ENCODE measurements at places on chromosomes 5 and 9. TPM values are rescaled to one million over a fixed set of nuclear protein-coding genes. Genes with fewer than 3 reads are reported as not detected.

GRCh38 chr5:164352695-164353094 lies 847.3 kb downstream of the MAT2B start:
- no peak for DNase-seq

DNA sequence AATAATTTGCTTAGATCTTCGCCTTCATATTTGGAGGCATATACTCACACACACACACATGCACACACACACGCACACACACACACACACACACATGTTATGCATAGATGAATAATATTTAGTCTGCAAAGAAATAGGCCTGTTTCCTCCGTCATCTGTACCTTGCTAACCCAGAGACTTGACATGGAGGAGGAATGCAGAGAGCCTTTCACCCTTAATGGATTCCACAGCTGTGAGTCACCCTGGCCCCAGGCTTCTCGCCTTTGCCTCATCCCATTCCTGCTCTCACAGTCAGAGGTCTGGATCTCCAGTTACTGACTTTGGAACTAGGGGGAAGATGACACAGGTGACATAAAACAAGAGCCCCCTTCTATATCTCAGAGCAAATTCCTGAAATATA lies 29.7 kb downstream of the ZNF462 start:
- DNase-seq = peak; percentile 39

DNA sequence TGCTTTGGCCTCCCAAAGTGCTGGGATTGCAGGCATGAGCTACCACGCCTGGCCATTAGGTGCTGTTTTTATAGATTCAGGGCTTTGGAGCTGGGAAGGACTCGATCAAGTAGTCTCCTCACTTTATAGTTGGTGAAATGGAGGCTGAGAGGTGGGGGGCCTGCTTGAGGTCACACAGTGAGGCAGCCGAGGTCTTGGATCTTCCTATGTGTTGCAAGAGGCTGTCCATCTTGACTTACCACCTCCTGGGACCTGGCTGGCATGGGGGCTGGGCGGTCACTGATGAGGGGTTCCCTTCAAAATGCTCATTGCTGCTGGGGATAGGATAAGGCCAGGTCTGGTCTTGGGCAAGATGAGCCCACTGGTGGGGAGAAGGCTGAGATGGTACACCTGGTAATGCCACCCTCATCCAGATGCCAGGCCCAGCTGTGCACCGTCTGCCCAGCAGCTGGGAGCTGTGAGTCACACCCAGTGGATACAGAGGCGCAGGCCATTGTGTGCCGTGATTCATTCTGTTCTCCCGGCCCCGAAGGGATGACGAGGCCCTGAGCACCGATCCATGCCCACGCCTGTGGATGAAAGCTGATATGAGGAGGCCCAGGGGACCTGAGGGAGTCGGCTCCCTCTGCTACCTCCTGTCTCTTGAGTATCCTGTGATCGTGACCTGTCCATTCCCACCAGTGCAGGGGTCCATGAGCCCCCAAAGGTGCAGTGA lies 10.5 kb upstream of the NDST1 start:
- DNase-seq = peak; percentile 72

- no peak for DNase-seq
Observed at GRCh38 chr5:117494188-117494587, 919.6 kb upstream of the SEMA6A start.

BAAT gene
- total RNA-seq = not detected

C5orf15 gene
- 34.5 TPM for total RNA-seq

GRCh38 chr9:129828051-129828450 lies 4.1 kb upstream of the TOR1A start:
- DNase-seq = no peak

- no peak for DNase-seq
Observed at GRCh38 chr9:131863306-131863896, 123.5 kb upstream of the RAPGEF1 start.

EQTN gene
- total RNA-seq = 1.1 TPM

INSL6 gene
- not detected for total RNA-seq

DNA sequence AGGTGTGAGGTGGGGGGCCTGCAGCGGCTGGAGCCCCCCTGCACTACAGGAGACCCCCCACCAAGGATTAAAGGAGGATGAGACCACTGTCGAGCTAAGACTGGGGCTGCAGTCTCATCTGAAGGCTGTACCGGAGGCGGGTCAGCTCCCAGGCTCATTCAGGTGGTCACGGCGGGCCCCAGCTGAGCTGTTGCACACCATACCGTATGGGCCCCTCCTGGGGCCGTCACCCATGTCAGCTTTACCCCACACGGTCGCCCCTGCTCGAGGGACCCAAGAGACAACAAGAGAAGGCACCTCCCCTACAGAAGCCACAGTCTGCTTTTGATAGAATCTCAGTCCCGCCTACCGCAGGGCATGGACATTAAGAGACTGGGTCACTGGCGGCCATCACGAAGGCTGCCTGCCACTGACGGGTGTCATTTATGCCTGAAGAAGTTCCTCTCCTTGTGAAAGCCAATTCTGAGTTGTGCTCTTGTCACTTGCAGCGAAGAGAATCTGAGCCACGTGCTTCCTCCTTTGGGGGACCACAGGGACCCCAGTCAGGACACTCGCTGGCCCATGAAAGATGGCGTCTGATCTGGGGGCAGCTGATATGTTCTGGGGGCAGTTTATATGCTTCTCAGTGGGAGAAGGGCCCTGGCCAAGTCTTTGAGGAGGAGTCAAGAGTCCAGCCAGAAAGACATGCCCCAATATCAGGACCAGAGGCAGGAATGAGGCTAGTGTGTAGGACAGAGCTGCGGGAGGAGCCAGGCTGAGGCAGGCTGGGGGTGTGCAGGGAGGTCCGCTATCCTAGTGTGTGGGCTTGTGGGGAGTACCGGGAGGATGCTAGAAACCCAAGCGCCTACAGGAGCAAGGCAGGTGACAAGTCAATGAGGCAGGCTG lies 102.4 kb downstream of the ZNF354C start:
- DNase-seq = peak; percentile 12

- DNase-seq = peak; percentile 57
Observed at GRCh38 chr9:4117835-4118610, 181.8 kb downstream of the GLIS3 start.

CDKN2B gene
- 1.3 TPM for total RNA-seq

- DNase-seq = no peak
Observed at GRCh38 chr9:81077572-81077971, 611.8 kb downstream of the TLE1 start.

DNA sequence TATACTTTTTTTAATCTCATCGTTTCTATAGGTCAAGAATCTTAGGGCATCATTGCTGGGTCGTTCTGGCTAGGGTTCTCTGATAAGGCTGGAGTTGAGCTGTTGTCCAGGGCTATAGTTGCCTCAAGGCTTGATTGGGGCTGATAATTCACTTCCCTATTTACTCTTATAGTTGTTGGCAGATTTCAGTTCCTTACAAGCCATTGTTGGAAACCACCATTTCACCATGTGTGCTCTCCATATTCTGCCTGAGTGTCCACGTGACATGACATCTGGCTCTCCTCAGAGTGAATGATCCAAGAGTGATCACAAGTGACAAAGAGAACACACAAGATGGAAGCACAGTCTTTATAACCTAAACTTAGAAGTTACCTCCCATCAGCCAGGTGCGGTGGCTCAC lies 852.2 kb downstream of the EFNA5 start:
- DNase-seq = no peak

LCN9 gene
- total RNA-seq = not detected

OR1J2 gene
- not detected for total RNA-seq

FSD1L gene
- total RNA-seq = 4.0 TPM

DNA sequence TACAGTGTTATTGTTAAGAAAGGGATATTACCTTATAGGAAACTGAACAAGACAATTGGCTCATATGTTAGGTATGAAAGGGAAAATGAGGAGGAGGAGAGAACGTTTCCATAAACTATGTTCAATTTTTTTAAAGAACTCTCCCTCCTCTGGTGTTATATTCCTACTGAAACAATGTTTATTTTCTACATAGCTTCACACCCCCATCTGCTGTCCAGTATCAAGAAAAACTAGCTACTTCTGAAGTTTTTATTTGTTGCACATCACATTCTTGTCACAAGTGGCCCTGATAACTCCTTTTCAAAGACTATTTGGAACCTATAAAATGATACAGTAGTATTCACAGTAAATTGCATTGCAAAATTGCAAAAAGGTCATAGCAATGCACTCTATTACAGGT lies 223.4 kb upstream of the FAM174A start:
- no peak for DNase-seq

FGFR4 gene
- total RNA-seq = 15.5 TPM

C9orf50 gene
- not detected for total RNA-seq

- DNase-seq = no peak
Observed at GRCh38 chr5:132269635-132270334, 12.3 kb downstream of the PDLIM4 start.

- DNase-seq = no peak
Observed at GRCh38 chr5:140988100-140988499, 21.8 kb downstream of the PCDHAC2 start.

GRCh38 chr9:128124873-128125579 lies 2.5 kb downstream of the PTGES2 start:
- DNase-seq = peak; percentile 71

GRCh38 chr5:13992795-13993194 lies 48.3 kb upstream of the DNAH5 start:
- DNase-seq = no peak

CAMK4 gene
- 1.7 TPM for total RNA-seq

DNA sequence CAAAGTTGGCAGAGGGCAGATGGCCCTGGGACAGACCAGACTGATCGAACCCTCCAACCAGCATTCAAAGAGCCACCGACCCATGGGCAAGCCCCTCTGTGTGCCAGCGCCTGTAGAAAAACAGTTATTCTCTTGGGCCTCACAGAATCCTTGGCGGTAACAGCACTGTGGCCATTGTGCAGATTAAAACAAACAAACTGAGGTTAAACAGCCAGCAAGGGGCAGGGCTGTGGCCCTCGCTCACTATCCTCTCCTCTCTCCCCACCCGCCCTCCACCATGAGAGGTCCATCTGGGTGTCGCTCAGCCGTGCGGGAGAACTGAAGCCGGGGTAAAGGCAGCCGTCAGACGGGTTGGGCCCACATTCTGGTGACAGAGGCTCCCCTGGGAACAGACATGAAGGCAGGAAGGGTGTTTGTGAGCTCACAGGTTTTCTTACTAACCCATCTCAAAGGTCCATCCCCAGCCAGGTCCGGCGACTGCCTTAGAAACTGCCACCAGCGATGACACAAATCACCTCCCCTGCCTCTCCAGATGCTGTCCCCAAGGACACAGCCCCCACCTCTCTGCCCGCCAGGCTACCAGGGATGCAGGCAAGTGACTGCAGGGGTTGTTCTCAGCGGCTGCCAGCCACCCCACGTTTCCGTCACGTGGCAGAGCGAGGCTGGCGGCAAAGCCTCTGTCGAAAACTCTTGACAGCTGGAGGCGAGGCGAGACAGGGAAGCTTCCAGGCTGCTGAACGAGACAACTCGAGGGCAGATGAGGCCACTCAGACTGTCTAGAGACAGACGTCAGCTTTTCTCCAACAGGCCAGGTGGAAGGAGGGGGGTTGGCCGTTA lies 75.8 kb upstream of the SARDH start:
- DNase-seq = no peak

GRCh38 chr5:178357121-178357521 lies 124.5 kb upstream of the PHYKPL start:
- no peak for DNase-seq

DNA sequence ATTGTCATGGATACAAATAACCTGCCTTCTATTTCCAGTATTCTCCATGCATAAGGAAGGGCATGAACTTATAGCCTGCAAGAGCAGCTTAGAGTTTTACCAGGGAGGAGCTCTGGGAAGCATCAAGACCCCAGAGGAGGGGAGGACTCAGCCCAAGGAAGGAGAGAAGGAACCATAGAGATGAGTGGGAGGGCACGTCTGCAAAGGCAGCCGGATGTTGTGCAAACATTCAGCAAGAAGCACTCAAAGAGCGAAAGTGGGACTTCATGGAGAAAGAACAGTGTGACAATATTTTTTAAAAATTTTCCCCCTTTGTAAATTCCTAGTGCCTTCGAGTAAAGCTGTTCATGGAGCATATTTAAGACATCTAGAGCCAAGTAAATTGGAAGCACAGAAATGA lies 270.1 kb upstream of the PTGER4 start:
- no peak for DNase-seq

DAB2IP gene
- total RNA-seq = 78.7 TPM

MYOZ3 gene
- 2.6 TPM for total RNA-seq

CDKN2B-AS1 gene
- total RNA-seq = 2.1 TPM

- no peak for DNase-seq
Observed at GRCh38 chr5:52801329-52801728, 13.6 kb downstream of the ITGA1 start.

CYLC2 gene
- total RNA-seq = not detected

IFNA2 gene
- not detected for total RNA-seq

C7 gene
- 1,224 TPM for total RNA-seq

DNA sequence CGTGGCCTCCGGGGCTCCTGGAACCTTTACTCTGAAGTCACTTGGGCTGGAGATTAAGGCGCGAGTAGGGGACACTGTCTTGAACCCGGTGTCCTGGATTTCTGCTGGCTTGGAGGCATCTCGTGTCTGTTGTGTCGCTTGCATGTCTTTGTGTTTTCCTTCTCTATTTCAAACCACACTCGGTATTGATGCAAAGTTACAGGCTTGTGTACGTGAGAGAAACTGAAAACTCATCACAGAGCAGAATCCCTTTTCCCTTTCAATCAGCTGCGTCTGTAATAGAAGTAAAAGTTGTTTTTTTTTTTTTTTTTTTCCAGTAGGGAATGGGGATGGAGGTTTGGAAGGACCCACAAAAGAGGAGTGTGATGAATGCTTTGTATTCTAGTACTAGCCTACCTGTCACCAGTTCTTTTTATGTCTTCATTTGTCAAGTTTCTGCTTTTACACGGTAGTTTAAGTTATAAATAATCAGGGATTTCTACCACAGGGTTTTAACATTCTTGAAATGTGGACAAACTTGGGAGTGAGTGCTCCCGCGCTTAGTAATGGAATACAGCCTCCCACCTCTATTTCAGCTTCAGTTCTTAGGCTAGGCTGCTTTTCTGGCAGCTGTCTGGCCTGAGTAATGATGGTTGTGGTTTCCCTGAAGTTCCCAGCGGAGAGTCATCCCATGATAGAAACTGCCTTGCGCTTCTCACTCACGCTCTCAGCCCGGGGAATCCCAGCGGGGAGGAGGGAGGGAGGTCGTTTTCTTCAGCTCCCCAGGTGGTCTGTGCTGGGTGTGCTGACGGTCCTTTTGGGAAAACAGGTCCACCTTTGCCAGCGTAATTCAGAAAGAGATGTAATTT lies 763 bp downstream of the TJP2 start:
- DNase-seq = peak; percentile 52

GRCh38 chr5:176784218-176785165 lies 25.9 kb upstream of the UNC5A start:
- no peak for DNase-seq

DNA sequence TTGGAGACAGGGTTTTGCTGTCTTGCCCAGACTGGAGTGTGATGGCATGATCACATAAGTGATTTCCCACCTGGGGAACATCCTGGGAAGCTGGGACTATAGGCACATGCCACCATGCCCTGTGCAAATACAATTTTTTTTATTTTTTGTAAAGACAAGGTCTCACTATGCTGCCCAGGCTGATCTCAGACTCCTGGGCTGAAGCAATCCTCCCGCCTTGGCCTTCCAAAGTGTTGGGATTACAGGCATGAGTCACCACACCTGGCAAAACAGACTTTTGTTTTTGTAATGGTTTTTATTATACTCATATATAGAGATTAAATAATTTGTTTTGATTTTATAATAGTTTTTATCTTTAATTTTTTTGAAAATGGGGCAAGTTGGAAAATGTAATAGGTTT lies 14.7 kb downstream of the DNAJC25 start:
- no peak for DNase-seq

All from ovary (tissue), 10 donors.